ENCODE measurements at places on chromosomes 5 and 9. TPM values are rescaled to one million over a fixed set of nuclear protein-coding genes. Genes with fewer than 3 reads are reported as not detected.

The LCNL1 gene
- total RNA-seq, result 5.5 TPM

The PDCD1LG2 gene
- total RNA-seq, result not detected

The DMGDH gene
- total RNA-seq, result 1.2 TPM

The TAS2R1 gene
- not detected for total RNA-seq

DNA sequence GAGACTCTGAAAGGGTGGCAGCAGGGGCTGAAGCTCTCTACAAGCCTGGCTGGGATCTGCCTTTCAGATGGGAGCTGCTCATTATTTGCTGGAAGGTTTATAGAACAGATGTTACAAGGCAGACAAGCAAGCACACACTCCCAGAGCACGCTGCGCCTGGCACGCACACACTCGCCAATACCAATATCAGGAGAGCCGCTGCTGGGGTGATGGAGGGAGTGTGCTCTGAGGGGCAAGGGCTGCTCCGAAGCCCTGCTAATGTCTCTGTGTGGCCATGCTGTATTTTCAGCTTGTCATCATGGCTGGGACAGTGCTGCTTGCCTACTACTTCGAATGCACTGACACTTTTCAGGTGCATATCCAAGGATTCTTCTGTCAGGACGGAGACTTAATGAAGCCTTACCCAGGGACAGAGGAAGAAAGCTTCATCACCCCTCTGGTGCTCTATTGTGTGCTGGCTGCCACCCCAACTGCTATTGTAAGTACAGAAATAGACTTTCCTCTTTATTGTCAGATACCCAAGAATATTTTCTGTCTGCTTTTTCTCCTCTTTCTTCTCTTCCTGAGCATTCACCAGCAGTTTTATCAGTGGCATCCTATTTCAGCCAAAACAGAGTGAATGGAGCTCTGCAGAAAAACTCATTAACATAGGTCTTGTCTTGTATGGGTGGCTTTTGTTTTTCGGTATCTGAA is 115.1 kb downstream of the BAAT start:
- DNase-seq, result no peak

DNA sequence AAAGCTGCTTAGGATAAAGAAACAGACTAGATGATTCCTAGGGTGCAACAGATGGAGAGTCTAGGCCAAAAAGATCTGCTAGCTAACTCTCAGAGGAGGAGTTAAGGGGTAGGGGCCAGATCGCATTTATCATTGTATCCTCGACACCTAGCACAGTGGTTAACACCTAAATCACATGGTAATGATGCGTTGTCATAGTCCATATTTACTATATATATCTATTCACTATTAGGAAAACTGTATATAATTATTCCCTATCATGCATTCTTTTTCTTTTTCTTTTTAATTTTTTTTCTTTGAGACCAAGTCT is 92.8 kb upstream of the SLC44A1 start:
- no peak for DNase-seq

DNA sequence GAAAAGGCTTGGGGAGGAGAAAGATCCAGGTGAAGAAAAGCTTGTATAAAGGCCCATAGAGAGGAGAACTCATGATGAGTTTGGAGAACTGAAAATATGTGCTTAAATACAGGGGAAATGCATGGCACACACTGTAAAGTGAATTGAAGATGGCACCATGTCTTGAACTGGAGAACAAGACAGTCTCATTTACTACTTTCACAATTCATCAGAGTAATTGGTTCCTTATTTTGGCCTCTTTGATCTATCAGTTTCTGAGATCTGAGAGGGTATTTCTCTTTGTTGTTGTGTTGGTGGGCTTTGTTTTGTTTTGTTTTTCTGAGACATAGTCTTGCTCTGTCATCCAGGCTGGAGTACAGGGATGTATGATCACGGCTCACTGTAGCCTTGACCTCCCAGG is 98.2 kb downstream of the CEMIP2 start:
- DNase-seq, result no peak

- DNase-seq, result no peak
Measured at GRCh38 chr5:61010467-61011454, 65.8 kb downstream of the NDUFAF2 start.

DNA sequence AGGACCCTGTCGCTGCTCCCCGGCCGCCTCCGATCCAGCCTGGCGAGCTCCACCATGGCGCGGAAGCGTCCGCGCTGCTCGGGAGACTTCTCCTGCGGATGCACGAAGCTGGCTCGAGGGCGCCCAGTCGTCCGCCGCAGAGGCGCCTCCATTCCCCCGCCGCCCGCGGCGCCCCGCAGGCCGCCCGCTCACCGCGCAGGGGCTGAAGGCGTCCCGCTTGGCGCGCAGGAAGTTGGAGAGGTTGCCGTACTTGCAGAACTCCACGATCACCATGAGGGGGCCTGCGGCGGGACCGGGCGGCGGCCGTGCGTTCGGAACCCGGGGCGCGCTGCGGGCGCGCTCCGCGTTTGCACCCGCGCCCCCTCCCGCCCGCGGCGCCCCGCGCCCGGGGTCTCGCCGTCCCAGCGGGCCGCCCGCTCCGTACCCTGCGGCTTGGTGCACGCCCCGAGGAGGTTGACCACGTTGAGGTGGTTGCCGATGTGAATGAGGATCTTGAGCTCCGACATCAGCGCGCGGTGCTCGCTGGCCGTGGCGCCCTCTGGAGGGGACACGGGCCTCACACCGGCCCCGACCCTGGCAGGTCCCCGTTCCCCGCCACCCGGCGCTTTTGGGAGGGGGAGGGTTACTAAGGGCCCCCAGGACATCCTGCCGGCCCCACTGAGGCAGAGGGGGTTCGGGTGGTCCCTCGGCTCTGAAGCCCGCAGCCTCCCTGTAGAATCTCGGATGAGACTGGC is 27.7 kb upstream of the SCGB3A1 start:
- peak; percentile 44 for DNase-seq

GRCh38 chr5:36111238-36111637 is 40.4 kb downstream of the LMBRD2 start:
- DNase-seq, result no peak

GRCh38 chr5:111914966-111915636 is 158.1 kb upstream of the NREP start:
- no peak for DNase-seq
